ENCODE measurements at places on chromosomes 7 and 10.

DNA sequence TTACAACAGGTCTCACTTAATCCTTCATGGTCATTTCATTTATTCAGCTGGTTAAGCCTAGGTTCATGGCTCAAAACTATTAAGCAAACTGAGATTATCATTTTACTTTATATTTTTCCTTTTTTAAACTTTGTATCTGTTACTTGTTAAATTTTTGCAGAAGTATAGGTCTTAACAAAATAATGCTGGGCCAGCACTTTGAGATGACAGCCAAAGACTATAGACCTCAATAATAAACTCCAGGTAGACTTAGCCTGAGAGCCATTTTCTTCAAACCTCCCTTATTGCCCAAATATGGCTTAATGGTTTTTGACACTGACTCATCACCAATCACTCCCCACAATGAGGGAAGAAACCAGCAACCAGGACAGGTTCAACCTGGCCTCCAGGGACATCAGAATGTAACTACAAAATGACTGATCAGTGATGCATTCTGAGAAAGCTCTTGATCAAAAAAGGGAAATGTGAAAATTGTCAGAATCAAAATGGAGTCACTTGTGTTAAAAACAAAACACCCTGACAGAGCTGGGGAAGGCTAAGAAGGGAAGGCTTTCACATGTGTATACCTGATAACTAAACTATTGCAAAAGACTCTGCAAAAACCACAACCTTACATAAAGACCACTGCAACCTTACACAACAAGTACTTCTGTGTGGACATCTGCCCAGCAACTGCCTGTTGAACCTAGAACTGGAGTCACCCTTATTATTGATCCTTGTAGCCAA is 2.1 kb upstream of the CCDC126 start:
- peak; percentile 49 for DNase-seq

DNA sequence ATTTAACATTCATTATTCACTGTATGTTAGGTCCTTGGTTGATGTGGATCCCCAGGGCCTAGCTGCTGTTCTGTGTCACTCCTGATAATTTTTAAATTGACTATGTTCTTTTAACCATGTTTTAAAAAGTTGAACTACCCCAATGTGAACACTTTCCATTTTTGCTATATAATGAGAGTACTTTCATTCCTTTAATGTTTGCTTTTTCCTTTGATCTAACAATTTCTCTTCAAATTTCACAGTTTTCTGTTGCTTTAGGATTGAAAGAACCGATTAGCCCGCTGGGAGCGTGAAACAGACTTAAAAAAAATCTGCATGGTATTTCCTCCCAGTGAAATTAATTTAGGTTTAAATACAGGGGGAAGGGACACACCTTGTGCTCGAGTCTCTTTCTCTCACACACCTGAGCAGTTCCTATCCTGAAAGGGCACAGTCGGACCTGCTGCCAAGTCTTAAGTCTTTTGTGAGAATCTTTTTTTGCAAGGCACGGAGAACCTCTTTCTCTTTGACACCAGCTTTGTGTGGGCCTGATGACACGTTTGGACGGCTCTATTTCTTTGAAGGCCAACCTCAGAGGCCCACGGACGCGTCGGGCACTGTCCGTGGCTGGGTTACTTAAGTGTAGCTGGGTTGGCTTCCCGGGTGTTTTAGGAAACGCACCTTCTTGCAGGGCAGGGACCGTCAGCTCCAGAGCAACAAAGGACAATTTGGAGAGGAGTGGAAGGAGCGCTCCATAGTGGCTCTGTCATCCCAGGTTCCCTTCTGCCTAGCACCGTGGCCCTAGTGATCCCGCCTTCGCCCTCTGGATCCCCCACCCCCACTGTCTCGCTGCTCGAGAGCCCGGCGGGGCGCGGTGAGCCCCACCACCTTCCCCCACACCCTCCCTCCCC is 1.0 kb upstream of the CHN2 start:
- DNase-seq, result no peak

- no peak for DNase-seq
Observed at GRCh38 chr7:4472728-4473127, 209.4 kb upstream of the FOXK1 start.

DNA sequence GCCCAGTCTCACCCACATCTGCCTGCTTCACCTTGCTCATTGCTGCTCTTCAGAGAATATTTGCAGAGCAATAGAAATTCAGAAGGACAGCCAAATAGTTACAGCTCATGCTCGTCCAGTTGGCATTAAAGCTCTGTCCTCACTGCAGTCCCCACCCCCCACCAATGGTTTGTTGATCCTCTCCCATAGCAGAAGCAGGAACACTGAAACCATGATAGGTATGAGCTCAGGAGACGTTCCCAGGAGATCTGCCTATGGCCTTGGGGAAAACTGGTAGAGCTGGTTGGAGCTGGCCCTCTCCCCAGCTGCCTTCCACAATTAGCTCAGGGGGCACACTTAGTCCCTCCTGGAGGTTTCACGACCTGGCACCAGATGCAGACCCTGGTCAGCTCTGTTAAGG is 68.6 kb upstream of the KMT2C start:
- DNase-seq, result no peak

DNA sequence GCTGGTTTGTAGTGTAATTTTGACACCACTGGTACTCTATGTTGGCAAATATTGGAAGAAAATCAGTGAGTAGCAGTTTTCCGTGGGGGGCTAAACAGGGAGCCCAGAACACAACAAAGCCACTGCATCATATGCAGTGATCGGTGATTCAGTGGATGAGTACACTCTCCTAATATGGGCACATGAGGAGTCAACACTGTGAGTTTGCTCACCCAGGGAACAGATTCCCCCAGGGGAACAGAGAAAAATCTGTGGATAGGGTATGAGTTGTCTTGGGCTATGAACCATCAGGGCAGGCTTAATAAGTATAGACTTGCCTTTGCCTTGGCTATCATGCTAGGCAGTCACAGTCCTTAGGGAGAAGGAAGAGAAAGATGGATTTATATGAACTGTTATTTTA is 227.7 kb upstream of the SEMA3E start:
- no peak for DNase-seq

DNA sequence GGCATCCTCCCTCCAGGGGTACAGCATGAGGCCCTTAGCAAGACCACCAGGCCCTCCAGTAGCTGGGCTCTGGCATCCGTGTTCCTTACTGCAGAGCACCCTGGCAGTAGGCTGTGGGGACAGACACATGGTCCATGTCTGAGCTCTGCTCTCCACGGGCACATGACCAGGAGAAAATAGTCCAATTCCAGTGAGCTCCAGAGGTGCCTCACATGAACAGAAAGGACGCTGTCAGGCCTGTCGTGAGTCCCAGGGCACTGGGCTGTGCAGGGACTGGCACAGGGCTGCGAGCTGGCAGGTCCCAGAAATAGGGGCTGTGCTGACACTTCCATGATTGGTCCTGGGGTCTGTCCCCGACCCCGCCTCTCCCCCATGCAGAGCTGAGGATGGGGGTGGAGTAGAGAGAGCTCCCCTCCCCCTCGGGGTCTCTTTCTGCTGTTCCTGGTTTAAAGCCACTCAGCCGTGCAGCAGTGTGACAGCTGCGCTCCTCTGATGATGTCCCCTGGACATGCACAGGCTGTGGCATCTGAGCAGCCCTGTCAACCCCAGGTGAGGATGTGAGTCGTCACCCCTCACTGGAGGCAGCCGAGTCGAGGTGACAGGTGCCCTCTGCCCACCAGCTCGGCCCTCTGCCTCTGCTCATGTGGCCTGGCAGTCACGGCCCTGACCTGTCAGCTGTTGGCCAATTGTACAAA is 25.2 kb upstream of the ZNF488 start:
- DNase-seq, result no peak

GRCh38 chr10:51960494-51960895 is 261.1 kb upstream of the CSTF2T start:
- no peak for DNase-seq

GRCh38 chr10:127048630-127049029 is 143.4 kb downstream of the DOCK1 start:
- no peak for DNase-seq

Data from stimulated activated CD4-positive, alpha-beta T cell treated with anti-CD3 and anti-CD28 coated beads, Interleukin-2, amount 100 ng/mL, for 24 hours (primary cell).